AML-193 (cell line): ENCODE measurements at places on chromosomes 6 and 20.

DNA sequence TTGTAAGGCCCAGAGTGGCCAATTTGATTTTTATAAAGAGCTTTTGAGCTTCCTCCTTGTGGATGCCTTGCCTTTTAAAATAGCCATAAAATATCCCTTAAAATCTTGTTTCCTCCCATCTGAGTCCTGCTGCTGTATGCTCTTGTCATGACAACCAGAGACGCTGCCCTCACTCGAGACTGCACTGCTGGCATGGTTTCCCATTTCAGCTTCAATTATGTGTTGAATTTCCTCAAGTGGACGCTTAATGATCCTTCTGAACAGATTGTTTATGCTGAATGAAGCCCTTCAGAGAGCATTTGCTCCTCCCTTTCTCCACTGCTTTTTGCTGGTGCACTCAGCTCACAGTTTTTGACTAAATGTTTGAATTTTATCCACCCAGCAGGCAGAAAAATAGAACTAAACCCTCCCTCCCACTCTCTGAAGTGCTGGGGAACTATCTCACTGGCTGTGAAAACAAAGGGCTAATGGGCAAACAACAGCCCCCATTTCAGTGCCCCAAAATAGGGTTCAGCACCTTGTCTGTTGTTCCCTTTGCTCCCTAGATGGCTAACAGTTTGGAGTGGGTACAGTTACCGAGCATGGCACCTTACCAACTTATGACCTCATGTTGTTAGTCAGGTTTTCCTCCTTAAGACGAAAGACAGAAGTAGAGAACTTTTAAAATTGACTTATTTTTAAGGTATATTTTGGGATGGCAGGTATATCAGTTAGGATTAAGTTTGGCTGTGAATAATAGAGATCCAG lies 45.5 kb upstream of the RNF8 start:
- DNase-seq, result no peak

DNA sequence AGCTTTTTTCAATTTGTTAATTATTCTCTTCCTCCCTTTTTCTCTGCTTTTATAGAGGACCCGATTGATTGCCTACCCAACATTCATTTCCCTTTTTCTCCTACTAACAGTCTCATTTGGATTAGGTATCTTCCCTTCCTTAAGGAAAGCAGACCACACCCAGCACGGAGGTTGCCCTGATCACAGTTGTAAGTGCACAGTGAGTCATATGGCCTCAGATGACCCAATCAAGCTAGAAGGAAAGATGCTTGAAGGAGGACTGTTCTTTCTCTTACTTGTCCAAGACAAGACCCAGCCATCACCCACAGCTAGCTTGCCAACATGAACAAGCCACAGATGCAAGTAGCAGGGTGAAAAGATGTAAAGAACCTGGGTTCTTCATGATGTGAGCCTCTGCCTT lies 518.6 kb downstream of the PKHD1 start:
- DNase-seq, result no peak

- DNase-seq, result no peak
Measured at GRCh38 chr20:43755390-43755789, 28.6 kb upstream of the GTSF1L start.

DNA sequence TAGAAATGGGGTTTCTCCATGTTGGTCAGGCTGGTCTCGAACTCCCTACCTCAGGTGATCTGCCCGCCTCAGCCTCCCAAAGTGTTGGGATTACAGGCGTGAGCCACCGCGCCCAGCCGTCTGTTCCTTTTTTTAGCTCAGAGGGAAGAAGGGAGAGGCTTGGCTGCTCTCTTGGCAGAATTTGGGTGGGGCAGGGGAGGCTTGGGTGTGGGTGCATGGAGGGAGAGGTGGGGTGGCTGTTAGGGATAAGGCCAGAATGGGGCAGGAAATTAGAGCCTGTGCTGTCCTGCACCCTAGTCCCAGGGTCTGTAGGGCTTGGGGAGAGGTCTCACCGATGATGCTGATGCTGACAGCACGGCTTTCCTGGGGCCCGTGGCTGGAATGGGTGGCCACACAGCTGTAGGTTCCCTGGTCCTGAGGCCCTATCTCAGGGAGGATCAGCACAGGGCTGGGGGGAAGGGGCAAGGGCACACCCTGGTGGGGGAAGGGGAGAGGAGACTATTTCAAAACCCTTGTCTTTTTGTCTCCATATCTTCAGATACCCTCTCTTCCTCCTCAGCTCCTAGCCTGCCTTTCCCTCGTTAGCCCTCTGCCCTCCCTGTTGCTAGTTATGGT lies 2.0 kb downstream of the AGER start:
- no peak for DNase-seq

- no peak for DNase-seq
Measured at GRCh38 chr6:1850840-1851157, 241.1 kb downstream of the FOXC1 start.

- DNase-seq, result no peak
Measured at GRCh38 chr20:46206992-46207549, 89.0 kb downstream of the CD40 start.

GRCh38 chr20:48627737-48628128 lies 200.1 kb downstream of the PREX1 start:
- no peak for DNase-seq

- no peak for DNase-seq
Measured at GRCh38 chr6:168578036-168578435, 137.1 kb downstream of the SMOC2 start.

GRCh38 chr20:25372584-25373336 lies 17.9 kb downstream of the ABHD12 start:
- no peak for DNase-seq

- no peak for DNase-seq
Measured at GRCh38 chr6:44051515-44051914, 75.7 kb downstream of the MRPL14 start.

- no peak for DNase-seq
Measured at GRCh38 chr6:53765270-53765669, 29.5 kb upstream of the LRRC1 start.

DNA sequence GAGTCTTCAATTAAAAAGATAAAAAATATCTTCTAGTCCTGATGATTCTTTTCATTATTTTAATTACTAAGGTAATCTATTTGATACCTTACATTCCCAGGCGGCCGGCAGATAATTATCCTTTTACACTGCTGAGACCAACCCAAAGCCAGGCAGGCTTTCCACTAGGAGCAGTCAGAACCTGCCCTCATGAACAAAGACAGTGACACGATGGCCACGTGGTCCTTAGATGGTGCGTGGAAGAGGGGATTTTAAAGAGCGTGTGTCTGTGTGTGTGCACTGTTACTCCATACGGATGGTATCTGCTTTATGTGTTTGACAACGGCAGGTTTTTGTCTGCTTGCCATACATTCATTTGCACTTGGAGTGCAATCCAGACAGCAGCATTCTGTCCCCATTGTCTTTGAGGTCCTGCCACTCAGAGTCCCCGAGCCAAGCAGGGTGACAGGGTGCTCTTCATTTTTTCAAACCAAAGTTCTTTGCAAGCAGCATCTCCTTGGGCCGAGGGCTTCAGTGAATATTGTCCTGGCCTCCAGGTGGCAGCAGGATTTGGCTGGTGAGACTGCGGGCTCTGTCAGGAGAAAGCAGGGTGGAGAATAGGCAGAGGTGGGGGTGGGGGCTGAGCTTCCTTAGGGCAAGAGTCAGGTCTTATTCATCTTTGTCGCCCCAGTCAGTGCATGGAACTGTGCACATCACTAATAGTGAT lies 260.5 kb downstream of the NRN1 start:
- DNase-seq, result peak; percentile 21

GRCh38 chr6:76435174-76435573 lies 362.7 kb upstream of the IMPG1 start:
- DNase-seq, result no peak

DNA sequence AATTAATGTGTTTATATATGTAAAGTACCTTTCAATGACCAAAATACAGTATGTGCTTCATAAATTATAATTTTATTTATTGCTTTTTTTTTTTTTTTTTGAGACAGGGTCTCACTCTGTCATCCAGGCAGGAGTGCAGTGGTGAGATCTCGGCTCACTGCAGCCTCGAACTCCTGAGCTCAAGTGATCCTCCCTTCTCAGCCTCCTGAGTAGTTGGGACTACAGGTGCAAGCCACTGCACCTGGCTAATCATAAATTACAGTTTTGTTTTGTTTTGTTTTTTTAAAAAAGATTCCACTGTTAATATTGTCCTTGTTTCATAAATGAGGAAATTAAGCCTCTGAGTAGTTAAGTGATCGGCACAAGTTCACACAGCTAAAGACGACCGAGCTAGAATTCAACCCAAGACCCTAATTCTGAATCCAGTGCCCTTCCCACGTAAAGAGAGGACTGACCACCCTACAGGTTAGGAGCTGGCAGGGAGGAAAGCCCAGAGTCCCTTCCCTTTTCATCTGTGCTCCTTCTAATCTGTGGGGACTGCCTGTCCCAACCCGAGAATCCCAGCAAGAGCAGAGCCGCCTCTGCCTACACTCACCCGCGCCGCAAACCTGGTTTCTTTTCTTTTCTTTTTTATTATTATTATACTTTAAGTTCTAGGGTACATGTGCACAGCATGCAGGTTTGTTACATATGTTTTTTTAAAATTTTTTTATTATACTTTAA lies 8.5 kb upstream of the GDF5 start:
- no peak for DNase-seq

DNA sequence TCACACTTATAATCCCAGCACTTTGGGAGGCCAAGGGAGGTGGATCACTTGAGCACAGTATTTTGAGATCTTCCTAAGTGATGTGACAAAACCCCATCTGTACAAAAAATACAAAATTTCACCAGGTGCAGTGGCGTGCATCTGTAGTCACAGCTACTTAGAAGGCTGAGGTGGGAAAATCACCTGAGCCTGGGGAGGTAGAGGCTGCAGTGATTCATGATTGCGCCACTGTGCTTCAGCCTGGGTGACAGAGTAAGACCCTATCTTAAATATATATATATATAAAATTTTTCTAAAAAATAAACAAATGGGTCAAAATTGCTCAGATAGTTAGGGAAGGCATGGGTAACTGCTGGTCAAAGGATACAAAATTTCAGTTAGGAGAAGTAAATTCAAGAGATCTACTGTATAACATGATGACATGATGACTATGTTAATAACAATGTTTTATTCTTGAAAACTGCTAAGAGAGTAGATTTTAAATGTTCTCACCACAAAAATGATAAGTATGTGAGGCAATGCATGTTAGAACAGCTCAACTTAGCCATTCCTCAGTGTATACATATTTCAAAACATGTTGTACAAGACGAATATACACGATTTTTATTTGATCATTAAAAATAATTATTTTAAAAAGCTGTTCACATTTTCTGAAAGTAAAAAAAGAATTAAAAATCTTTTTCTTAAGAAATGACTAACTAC lies 24.4 kb downstream of the TBC1D32 start:
- no peak for DNase-seq

DNA sequence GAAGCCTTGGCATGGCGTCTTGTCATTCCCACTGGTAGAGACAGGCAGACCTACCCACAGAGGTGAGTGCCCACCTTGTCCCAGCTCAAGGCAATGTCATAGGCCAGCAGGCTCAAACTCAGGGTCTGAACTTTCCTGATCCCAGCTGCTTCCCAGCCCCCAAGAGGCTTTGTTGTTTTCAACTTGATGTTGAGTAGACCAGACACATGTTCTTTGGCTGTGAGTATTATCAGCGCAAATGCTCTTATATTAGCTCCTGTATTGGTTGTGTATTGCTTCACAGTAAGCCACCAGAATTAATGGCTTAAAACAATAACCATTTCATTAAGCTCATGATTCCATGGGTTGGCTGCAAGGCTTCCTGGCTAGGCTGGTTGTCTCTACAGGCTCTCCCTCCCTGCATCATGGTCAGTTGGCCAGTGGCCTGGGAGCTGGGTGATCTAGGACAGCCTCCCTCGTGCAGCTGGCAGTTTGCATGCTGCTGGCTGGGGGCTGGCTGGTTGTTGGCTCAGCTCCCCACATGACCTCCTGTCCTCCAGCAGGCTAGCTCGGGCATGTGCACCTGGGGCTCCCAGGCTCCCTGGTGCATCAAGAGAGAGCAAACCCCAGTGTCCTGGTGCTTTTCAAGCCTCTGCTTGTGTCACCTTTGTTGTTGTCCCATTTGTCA lies 21.6 kb downstream of the TOX2 start:
- DNase-seq, result no peak

DNA sequence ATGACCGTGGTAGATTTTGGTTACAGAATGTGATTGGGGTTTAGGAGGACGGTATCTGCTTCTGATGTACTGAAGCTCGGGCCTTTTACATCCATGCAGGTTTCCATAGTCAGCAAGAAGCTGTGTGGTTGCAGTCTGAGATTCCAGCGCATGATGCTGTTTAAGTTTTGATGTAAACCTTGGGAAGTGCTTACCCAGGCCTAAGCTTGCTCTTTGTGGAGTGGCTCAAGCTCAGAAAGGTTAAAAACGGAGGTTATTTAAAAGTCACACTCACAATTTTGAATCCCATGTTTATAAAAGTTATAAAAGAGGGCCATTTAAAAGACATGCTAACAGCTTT lies 121.4 kb downstream of the TIAM2 start:
- DNase-seq, result no peak

GRCh38 chr6:35094183-35094582 lies 47.0 kb downstream of the TCP11 start:
- DNase-seq, result no peak

DNA sequence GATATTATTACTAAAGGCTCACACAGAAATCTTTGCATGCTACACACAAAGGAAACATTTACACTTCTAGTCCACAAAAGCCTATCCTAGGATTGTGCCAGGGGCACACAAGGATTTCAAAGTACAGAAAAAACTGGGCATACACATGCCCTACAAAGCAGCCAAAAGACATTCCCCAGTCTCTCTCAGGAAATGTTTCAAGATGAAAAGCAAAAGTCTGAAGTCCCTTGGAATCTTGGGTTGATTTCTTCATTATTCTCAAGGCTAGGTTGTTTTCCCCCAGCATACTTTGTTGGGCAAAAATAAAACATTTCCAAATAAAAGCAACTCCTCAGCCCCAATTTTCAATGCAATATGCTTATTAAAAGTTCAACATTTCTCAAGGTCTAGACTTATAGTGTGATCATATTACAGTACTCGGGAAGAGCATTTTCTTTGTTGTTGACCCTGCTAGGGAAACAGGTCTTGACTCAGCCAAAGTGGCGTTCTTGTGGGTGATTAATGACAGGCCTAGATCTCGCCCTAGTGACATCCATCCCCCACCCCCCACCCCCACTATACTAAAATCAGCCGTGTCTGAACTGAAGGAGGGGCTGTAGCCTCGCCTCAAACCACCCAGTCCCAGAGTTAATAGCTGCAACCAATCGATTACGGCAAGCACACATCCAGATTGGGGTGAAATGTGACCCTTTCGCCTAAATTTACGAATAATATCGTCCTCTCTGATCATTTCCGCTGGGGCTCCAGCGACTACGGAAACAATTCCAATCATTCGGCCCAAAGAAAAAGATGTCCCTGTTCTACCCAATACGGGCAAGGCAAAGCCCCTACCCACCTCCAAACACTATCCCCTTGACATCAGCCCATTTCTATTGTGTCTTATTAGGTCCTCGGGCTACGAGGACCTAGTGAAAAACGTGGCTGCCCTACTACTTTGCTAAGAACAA lies 1.4 kb downstream of the AKIRIN2 start:
- DNase-seq, result peak; percentile 38

DNA sequence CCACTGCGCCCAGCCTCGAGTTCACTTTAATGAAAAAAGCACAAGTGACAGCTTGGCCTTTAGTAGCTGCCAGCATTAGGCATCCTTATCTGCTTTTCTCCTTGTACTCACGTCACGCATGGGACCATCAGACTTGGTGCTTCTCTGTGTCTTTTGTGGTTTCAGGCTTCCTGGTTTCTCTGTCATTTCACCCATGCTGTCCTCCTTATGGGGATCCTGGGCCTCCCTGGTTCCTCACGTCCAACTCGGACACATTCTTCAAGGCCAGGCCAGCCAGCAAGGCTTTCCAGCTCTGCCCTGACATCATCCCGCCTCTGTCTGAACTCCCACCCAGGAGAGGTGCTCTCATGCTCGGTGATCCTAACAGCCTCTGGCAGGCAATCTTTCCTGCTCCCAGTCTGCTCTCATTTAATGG lies 83.2 kb downstream of the TIAM2 start:
- DNase-seq, result no peak

GRCh38 chr6:146598772-146599405 lies at the start of gene ADGB:
ADGB (plus strand) TSS chr6:146598972; CDS start chr6:146599041, 69 bp downstream.
- no peak for DNase-seq
